ENCODE measurements at places on chromosomes 16 and 17. TPM values are rescaled to one million over a fixed set of nuclear protein-coding genes. Genes with fewer than 3 reads are reported as not detected.

- H3K4me3 ChIP-seq, result no peak overlapping the region
- no peak for DNase-seq
- no peaks in the 10 kb centered on the region for H3K27me3 ChIP-seq
- H3K27ac ChIP-seq, result no peak overlapping the region
- H3K36me3 ChIP-seq, result no peaks in the 10 kb centered on the region
- H3K4me1 ChIP-seq, result no peaks in the 10 kb centered on the region
These were observed 1965.9 kb downstream of the TP53TG3F start for GRCh38 chr16:35425270-35425669.

GRCh38 chr16:17643935-17644334 is 173.2 kb upstream of the XYLT1 start:
- H3K27me3 ChIP-seq, result no peaks in the 10 kb centered on the region
- no peaks in the 10 kb centered on the region for H3K36me3 ChIP-seq
- no peak overlapping the region for H3K4me3 ChIP-seq
- no peak overlapping the region for H3K27ac ChIP-seq
- H3K4me1 ChIP-seq, result peaks cover 8% of the 10 kb centered on the region

Gene AMFR
- 65.4 TPM for total RNA-seq

- H3K4me3 ChIP-seq, result no peak overlapping the region
- H3K4me1 ChIP-seq, result no peaks in the 10 kb centered on the region
- H3K27me3 ChIP-seq, result peaks cover 17% of the 10 kb centered on the region
- DNase-seq, result no peak
These were observed 100.5 kb upstream of the SHISA6 start for GRCh38 chr17:11140501-11140900.

Measured in type B pancreatic cell (in vitro differentiated cells).